Eye (tissue), 1 donor: ENCODE measurements at places on chromosomes 13 and 19.

DNA sequence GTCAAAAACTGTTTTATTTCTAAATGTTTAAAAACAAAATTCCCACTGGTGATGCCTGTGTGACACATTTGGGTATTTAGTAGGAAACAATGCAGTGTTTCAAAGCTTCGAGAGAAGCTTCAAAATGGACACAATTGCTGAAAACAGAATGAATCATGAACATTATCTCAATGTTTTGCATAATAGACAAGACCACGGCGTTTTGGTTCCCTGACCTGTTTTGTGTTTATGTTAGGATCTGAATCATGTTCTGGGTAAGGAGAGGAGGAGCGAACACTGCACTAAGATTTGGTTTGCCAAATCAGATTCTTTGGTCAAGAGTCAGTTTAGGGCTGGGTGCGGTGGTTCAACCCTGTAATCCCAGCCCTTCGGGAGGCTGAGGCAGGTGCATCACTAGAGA lies 42.2 kb downstream of the IFT88 start:
- no peak for DNase-seq

DNA sequence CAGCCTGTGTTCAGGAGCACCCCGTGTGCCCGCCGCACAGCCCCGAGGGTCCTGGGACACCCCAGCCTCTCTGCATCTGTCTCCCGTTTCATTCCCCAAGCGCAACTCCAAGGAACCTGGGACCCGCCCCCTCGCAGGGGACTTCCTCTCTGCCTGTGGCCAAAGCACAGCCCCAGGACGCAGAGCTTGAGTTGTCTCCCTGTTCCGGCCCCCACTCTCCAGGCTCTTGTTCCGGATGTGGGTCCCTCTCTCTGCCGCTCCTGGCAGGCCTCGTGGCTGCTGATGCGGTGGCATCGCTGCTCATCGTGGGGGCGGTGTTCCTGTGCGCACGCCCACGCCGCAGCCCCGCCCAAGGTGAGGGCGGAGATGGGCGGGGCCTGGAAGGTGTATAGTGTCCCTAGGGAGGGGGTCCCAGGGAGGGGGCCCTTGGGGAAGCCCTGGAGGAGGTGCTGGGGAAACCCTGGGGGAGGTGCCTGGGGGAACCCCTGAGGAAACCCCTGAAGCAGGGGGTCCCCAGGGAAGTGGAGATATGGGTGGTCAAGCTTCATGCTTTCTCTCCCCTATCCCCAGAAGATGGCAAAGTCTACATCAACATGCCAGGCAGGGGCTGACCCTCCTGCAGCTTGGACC lies 1.3 kb downstream of the HCST start:
- peak; percentile 38 for DNase-seq

- no peak for DNase-seq
Observed at GRCh38 chr19:45304141-45304926, 18.3 kb downstream of the CKM start.

DNA sequence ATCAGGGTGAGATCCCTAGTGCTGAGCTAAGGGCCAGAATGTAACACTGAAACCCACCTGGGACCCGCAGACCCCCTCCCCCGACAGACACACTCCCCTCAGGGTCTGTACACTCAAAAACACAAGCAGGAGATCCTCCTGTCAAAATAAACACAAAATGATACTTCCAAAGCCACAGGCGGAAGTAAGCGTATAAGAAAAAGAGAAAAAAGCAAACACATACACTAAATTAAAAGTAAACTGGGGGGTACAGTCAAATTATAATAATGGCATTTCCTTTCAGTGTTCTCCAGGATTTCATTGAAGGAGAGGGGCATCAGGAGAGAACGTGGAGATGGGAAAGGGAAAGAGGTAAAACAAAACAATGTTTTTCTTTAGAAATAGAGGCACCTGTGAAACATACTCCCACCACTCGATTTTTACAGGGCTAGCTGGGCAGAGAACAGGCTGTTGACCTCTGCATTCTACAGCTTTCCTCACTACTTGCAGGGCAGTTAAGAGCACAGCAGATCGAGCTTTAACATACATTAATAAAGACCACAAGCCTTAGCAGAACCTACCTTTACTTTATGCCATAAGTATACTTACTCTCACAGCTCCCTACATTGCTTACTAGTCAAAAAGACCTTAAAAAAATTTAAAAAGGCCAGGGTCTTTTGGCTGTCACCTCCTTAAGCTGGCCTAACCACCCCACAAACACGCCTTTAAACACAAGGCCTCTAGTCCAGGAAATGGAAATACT lies 5.3 kb downstream of the ZIC5 start:
- peak; percentile 70 for DNase-seq

DNA sequence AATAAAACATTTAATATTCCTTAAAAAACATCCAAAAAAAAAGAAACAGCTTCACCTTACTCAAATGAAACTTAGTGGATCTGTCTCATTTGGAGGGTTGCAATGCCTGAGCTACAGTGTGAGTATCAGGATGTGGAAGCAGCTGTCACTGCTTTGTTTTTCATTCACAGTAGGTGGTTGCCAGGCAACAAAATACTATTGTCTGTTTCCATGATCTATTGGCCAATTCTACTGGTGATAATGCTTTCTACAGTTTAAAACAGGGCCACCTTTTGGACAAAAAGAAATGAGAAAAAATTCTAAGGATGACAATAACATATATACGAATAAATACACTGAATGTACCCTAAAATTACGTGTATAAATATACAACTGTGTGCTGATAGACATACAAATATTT lies 3.0 kb downstream of the ENOX1 start:
- DNase-seq: peak; percentile 82

DNA sequence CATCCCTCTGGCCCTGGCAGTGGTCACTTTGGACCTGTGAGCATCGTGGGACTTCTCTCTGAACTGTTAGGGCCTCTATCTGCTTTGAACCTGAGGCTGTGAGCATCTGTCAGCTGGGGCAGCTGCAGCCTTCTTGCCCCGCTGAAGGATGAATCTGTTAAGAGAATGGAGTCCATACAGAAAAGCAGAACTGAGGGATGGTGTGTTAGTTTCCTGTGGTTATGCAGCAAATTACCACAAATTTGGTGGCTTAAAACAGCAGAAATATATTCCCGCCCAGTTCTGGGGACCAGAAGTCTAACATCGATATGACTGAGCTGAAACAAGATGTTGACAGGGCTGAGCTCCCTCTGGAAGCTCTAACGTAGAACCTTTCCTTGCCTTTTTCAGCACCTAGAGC lies 1.6 kb upstream of the ZNF497 start:
- no peak for DNase-seq

DNA sequence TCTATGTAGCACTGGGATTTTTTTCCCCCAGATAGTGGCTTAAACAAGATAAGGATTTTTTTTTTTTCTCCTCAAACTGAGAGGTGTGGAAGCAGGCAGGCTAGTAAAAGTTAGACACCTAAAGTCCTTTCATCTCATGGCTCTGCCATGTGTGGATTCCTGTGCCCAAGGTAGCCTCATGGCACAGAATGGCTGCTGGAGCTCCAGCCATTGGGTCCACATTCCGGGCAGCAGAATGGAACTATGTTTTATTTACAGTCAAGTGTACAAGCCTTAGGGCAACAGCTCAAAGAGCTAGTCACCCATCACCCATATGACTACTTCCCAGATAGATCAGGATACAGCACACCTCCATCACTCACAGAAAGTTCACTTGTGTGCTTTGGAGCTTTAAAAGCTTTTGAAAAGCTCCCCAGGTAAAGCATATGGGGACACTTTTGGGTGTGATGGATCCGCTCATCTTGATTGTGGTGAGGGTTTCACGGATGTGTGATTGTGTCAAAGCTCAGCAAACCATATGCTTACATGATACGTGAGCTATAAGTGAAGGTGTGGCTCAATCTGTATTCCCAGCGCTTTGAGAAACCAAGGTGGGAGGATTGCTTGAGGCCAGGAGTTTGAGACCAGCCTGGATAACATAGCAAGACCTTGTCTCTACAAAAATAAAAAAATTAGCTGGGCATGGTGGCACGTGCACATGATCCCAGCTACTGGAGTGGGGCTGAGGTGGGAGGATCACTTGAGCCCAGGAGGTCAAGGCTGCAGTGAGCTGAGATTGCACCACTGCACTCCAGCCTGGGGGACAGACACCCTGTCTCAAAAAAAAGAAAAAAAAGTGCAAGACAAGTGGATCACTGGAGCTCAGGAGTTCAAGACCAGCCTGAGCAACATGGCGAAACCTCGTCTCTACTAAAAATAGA lies 18.1 kb downstream of the PGLS start:
- no peak for DNase-seq

DNA sequence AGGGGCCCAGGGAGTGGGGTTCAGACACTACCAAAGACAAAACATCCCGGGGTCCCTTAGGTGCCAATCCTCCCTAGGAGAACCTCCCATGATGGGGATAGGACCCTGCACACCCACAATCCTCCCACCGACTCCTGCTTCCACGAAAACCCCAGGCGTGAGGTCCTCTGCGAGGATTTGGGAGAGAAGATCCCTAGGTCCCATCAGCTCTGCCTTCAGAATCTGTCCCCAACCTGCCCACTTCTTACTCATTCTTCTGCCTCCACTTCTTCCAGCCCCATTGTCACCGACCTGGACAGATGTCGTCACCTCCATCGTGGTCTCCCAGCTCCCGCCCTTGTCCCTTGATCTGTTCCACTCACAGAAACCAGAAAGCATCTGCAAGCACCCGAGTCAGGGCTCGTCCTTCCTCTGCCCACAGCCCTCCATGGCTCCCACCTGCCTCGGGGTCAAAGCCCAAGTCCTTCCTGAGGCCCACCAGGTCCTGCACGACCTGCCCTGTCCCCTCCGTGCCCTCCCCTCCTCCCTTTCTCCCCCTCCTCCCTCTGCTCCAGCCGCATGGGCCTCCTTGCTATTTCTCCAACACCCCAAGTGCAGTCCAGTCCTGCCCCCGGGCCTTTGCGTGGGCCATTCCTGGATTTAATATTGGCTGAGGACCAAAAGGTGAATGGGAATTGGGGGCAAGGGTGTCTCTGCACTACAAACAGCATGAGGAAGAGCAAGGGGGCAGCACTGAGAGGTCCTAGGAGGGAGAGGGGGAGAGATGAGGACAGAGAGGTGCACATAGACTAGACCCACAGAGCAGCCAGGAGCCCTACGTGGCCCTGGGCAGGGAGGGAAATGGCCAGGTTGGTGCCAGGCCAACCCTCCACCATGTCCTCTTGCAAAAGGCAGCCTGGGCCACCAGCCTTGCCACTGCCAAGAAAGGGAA lies 51.3 kb downstream of the PTPRS start:
- DNase-seq: no peak
